ENCODE measurements at places on chromosomes 3 and 15.

- DNase-seq = no peak
Measured at GRCh38 chr3:65635657-65636056, 403.1 kb downstream of the MAGI1 start.

DNA sequence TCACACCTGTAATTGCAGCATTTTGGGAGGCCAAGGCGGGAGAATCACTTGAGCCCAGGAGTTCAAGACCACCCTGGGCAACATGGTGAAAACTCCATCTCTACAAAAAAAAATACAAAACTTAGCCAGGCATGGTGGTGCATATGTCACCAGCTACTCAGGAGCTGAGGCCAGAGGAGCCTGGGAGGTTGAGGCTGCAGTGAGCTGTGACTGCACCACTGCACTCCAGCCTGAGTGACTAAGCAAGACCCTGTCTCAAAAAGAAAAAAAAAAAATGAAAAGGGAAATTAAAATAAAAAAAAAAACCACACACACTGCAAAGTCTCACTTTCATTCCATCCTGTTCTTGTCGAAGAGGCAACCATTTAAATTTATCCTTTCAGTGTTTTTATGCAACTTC is 100.8 kb upstream of the PIAS1 start:
- DNase-seq = no peak

DNA sequence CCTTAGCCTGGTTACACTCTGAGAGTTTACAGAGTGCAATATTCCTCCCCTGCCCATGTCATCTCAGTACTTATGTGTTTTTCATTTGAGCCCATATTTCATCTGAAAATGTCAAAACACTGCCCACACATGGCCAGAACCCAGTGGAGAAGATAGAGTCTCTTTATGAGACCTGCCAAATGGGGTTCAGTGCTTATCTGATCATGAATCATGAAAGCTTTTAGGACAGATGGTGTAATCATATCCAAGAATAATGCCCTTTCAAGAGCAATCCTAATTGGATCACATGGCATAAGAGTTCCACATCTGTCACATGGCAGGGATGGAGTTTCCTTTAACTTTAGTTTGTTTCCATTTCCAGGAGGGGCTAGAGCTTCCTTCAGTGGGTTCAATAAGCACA is 77.2 kb upstream of the AGBL1 start:
- no peak for DNase-seq

DNA sequence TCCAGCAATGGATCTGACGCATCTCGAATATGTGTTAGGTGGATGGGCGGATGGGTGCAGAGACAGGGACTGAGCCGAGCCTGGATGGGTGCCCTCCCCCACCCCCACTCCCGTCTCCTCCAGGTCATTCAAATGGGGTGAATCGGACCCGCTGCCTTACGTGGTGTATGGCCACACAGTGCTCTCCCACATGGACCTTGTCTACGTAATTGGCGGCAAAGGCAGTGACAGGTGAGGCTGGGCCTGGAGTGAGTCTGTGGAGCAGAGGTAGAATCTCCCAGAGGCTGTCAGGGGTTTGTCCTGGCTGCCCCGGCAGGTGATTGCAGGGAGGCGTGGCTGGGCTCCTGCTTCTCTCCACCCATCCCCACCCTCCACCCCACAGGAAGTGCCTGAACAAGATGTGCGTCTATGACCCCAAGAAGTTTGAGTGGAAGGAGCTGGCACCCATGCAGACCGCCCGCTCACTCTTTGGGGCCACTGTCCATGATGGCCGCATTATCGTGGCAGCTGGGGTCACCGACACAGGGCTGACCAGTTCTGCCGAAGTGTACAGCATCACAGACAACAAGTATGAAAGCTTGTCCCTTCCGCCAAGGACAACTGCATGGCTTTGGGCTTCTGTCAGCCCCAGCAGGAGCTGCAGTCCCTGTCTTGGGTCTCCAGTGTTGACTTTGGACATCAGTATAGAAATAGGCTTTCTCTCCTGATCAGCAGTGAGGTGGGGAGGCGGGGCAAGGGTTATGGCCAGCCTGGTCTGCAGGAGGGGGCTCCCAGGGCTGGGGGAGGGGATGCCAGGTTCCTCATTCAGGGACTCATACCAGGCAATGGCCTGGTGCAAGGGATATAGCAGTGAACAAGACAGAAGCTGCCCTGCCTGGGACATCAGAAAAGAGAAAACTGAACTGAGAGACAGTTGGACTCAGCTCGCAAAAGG is 3.4 kb downstream of the KLHL40 start:
- no peak for DNase-seq
